ENCODE measurements at places on chromosomes 5 and 9.

DNA sequence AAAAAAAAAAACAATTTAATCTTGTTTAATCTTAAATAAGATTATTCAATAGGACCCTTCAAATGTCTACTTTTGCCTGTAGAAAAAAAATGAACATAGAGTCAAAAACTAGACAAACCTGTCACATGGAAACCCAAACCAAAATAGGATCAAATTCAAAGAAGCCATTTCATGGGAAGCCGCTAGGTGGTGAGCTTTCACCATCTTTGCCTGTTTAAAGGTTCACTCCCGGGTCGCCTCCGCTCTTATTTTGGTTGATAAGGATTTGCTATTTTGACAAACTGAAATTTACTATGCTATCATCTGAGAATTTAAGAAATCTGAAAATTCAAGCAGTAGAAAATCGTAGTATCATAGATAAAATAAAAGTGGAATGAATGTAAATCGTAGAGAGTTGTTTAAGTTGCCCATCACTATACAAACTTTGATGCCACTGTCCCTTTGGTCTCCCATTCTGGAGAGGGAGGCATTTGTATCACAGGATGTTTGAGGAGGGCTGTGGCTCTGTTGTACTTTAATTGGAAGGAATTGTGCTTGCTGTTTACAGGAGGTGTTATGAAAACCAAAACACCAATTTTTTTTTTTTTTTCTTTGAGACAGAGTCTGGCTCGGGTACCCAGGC is 43.5 kb upstream of the DNAH5 start:
- DNase-seq = no peak

DNA sequence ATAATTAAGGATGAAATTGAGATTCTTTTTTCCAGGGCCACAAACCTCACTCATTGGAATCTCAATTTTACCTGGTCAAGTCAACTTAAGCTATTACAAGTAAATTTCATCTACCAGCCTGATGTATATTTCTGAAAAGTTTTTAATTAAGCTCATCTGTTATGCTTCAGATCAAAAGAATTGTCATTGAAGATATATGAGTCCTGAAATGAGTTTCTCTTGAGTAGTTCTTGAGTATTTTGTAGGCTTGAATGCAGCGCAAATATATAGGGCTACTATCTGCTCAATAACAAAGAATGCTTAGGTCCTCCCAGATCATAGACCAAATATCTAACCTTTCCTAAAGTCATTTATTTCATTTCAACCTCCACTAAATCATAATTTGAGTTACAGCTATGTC is 482.2 kb upstream of the ST8SIA4 start:
- DNase-seq = no peak

DNA sequence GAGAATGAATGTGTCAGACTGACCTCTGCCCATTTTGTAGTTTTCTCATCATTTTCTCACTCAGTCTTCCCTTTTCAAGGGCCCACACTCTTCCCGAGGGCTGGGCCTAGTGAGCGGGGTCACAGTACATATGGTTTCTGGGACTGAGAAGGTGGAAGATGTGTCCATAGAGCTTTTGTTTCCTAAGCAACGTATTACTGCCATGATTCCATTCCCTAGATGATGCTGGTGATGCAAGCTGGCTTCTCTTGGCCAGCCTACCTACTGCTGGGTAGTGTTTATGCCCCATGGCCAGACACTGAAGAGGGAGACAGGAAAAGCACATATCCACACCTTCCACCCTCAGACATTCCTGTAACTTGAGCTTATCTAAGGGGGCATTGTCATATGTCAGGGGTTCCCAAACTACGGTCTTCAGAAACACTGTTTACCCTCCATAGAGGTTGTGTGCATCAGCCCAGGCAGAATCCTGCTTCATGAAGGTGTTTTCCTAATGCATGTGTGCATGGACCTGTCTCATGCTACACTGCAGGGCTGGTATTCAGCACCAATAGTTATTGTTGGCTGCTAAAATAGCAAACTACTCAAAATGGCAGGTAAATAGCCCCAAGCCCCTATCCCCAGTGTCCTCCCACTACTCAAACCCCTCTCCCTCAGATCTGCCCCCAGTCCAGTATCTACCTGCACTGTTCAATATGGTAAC is 9.5 kb downstream of the IRF1 start:
- peak; percentile 49 for DNase-seq

DNA sequence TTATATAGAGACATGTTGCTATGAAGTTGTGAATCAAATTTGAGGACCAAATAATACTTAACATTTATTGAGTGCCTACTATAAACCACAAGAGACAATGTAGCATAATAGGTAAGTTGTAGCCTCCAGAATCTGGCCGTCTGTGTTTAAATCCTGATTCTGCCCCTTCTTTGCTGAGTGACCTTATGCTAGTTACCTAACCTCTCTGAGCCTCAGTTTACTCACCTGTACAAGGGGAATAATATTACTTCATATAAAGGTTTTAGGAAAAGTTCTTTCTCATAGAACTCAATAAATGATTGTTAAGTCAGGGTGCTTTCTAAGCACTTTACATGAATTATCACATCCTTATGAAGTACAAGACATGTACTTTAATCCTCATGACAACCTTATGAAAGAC is 120.6 kb downstream of the NDUFS4 start:
- no peak for DNase-seq

DNA sequence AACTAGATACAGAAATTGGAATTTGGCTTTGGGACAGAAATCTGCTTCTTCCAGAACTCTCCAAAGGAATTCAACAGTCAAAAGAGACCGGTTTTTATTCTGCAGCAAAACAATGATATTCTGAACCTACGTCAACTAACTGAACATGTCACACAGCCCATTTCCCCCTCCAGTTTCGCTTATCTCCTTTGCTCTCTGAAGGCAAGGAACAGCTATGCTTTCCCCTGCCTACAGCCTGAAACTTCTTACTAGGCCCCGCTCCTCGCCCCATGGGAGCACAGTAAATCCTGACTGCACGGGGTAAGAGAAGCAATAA is 488 bp downstream of the SKIC3 start:
- DNase-seq = no peak

- DNase-seq = no peak
Observed at GRCh38 chr9:18910916-18911315, 122.1 kb downstream of the SAXO1 start.

DNA sequence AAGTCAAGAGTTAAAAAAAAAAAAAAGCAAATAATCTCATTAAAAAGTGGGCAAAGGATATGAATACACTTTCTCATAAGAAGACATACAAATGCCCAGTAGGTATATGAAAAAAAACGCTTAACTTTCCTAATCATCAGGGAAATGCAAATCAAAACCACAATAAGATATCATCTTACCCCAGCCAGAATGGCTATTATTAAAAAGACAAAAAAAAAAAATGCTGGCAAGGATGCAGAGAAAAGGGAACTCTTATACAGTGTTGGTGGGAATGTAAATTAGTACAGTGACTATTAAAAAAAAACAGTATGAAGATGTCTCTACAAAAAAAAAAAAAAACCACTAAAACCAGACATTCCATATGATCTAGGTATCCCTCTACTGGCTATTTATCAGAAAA is 79.4 kb downstream of the LPAR1 start:
- DNase-seq = no peak

DNA sequence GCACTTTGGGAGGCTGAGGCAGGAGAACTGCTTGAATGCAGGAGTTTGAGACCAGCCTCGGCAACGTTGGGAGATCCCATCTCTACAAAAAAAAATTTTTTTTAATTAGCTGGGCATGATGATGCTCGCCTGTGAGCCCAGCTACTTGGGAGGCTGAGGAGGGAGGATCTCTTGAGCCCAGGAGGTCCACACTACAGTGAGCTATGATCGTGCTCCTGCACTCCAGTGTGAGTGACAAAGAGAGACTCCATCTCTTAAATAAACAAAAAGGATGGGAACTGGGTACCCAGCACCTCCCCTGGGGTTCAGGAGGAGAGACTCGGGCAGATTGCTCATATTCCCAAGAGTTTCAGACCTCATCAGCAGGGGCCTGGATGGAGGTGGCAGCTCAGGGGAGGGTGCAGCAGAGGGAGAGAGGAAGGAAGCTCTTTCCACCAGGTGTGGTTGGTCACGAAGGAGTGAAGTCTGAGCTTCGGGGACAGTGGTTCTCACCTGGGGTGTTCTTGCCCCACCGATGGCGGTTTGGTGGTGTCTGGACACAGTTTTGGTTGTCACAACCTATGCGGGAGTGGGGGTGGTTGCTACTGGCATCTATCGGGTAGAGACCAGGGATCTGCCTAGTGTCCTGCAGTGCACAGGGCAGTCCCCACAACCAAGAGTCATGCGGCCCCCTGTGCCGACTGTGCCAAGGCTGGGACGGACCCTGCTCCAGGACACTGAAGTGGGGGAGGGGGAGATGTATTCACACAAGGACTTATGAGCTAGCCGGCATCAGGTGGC is 72.7 kb downstream of the ANKRD33B start:
- DNase-seq = no peak

DNA sequence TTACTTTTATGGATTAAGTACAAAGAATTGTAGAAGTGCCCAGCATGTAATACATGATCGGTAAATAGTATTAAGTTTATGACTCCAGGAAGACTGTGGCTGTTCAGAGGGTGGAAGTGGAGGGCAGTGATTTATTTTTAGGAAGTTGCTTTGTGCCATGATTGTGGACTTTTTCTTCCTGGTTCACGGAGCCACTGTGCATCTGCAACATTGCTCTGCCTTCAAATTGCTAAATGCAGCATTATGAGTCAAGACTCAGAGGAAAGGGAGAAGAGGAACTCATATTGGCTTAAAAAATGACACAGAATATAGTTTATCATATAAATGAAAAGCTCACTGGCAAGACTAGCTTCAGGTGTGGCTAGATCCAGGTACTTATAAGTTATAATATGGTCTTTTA is 301.5 kb downstream of the KCTD16 start:
- DNase-seq = no peak

- no peak for DNase-seq
Observed at GRCh38 chr5:151592855-151593408, 1.8 kb upstream of the FAT2 start.

DNA sequence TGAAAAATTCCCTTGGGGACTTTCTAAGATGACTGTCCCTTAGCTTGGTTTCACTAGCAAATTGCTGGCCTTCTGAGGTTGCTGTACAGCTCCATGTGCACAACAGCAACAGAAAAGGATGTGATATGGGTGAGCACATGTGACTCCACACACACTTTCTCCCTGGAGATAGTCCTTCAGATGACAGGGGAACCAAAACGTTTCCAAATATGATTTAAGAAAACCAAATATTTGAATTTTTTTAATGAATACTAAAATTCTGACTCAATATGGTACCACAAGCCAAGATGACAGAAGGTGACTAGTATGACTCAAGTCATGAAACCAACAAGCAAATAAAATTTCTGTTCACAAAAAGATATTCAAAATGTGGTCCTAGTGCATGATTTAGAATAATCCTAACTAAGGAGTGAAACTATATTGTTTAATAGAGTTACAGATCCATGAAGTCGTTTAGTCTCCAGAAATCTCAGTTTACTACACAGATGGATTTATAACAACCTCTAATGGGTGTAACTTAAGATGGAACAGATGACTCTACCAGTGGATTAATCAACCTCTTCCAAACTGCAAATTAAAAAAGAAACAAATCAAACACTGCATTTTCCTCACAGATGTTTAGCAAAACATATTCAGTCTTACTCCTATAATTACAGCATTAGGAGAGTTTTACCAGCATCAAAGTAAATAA is 144.8 kb upstream of the PIK3R1 start:
- DNase-seq = no peak

DNA sequence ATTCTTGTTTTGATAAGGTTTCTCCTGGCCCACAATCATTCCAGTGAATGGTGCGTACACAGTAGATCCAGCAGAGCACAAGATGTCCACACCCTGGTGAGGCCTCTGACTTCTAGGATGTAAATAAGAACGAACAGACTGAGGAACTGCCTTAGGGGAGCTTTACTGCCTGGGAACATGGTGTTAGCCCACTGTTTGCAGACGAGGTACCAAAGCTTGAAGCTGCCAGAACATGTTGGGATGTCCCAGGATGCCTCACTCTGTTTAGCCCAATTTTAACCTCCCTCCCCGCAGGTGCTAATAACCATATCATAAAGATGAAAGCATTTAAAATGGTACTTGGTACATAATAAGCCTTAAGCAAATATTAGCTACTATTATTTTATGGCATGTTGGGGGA is 3.5 kb downstream of the LECT2 start:
- no peak for DNase-seq

DNA sequence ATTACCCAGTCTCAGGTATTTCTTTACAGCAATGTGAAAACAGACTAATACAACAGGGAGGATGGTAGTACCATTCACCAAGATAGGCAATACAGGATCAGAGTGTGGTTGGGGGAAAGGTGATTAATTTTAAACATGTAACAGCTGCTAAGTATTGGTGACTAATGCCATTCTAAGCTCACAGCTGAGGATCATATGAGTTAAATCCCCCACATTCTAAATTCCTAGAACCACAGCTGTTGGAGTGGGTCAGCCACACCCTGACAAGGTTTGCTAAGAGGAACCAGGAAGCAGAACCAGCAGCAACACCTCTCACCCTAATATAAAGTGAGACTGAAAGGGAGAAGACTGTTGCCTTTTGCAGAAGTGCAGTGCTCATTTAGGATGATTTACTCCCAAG is 24.8 kb downstream of the HSPB3 start:
- DNase-seq = no peak

DNA sequence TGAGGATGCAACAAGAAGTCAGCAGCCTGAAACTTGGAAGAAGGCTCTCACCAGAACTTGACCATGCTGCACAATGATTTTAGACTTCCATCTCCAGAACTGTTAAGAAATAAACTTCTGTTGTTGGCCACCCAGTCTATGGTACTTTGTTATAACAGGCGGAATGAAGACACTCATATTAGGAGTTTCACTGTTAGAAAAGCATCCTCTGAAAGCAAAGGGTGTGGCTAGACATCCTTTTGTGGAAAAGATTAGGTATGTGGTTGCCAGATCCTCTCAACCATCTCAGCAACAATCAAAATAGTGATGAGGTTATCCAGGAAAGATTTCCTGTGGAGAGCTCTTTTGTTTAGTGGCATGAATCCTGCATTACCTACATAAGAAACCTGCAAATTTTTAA is 20.7 kb downstream of the ITGA2 start:
- DNase-seq = no peak

DNA sequence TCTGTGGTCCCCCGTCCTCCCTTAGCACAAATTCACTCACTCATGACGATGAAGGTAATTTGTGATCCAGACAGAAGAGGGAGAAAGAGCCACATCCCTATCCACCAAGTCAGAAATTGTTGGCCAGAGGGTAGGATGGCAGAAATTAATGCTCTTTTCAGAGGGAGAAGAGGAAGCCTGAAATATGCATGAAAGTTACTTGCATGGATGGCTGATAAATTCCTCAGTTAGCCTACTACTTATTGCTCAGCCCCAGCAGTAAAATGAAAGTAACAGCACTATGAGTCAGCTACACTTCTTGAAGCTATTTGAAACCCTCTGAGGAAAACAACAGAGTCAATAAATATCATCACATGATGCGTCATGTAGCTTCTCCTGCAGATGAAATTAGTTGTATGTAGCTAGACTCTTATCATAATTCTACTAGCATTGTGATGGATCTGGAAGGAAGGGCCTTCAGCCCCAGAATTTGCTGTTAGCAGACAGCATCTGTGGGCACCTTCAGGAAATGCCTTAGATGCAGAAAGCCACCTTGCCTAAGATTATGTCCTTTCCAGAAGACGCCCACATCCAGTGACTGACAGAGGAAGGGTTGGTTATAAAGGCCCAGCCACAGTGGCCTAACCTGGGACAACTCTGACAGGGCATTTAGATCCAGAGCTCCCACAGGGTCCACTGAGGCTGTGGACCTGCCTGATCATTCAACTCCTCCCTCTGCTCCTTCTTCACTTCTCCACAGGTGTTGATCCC is 81.2 kb upstream of the CCDC112 start:
- DNase-seq = no peak

Measured in CD4-positive, alpha-beta T cell treated with Interleukin-4 for 1 hour (primary cell).